ENCODE measurements at places on chromosomes 12 and 14.

GRCh38 chr14:51732494-51733112 lies 80.9 kb downstream of the FRMD6 start:
- no peak for DNase-seq

GRCh38 chr12:14906114-14906513 lies 20.5 kb upstream of the MGP start:
- DNase-seq, result no peak

DNA sequence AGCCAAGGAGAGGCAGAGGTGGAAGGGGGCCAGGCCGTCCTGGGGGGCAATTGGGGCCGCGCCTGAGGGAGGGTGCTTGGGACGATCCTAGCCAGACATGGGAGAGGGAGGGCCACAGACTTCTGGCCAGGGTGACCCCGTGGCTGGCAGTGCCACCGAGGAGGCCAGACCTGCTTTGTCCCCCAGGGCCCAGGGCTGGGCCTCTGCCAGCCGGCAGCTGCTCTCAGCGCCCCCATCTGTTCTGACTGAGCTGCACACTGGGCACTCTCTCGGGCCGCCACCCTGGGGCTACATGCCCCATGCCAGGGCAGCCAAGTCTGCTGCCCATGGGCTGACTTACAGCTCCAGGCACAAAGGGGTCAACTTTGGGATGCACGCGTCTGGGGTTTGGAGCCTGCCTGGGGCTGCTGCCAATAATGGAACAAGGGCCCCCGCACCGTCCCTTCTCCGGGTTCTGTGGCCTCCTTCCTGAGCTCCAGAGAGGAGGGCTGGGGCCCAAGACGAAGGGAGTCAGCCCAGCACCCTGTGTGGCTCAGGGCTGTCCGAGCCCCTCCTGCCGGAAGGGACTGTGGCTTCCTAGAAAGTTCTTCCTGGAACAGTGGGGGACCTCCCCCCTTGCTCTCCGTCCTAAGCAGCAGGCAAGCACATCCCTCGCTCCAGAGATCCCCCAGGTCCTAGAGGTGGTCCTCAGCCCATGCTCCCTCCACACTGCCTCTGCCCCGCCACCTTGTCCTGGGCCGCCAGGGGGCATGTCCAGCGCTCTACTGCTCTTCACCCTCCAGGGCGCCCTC lies 1.1 kb downstream of the ADSS1 start:
- DNase-seq, result peak; percentile 75

- no peak for DNase-seq
These were observed 47.8 kb upstream of the RERG start for GRCh38 chr12:15268927-15269552.

- DNase-seq, result no peak
These were observed 979 bp downstream of the LTBP2 start for GRCh38 chr14:74610866-74611649.

DNA sequence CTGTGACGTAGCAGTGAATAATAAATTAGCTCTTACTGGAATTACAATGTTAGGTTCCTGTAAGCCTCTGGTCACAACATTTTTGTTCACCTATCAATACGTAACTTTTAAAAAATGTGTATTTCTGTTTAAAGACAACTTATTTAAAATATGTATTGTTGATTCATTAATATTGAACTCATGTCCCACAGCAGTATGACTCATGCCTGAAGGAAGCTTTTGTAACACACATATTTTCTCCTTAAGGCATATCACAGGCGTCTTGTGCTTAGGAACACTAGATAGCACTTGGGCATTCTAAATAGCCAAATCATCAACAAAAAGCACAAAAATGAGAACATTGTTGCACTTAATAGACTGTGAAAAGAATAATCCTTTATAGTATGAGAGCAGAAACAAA lies 92.5 kb downstream of the GPHN start:
- DNase-seq, result no peak

DNA sequence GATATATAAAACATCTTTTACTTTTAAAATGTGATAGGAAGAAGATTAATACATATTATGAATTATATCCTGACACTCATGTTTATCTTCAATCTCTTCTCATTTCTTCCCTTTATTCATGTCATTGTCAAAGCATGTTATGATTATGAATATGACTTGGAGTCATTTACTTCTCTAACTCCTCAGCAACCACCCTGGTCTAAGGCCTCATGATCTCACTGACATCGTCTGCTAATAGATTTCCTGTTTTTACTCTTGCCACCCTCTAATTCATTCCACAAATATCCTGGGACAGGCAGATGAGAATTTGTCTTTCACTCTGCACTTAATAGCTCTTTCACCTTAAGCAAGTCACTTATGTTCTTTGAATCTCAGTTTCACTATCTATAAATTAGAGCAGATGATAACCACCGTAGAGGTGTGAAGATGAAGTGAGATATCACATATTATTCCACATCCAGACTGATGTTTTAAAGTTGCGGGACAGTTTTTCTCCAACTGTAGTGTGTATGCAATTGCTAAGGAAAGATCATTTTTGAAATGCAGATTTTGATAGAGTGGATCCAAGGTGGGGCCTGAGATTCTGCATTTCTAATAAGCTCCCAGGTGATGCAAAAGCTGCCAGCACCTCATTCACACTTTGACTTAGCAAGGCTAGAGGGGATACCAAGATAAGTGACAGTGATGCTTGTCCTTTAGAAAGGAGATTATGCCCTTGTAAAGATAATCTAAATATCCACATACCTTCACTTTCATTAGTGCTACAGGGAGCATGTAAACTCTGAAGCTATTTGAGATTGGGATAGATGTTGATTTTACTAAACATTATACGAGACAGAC lies 3.3 kb upstream of the IAPP start:
- no peak for DNase-seq

DNA sequence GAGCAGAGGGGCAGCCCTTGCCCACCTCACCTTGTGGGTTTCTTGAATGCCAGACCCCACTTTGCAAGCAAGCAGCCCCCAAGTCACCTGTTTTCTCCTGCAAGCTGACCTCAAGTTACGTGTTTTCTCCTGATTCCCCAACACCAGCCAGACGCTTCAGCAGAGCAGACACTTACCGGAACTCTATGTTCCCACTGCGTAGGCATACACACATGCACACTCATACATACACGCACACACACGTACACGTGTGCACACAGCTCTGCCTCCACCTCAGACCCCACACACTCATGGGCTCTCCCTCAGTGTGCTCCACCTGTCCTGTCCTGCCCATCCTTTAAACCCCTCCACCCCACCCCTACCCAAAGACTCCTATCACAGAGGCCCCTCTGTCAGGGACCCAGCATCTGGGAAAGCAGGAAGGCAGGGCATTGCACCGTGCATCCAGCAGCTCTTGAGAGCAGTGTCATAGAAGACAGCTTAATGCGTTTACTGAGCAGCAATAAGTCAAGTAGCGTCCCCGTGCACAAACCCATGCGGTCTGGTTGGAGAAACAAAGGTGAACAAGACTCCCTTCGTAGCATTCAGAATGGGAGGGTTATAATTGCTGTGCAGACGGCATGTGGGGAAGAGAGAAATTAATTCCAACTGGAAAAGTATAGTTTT lies 44.4 kb downstream of the TMEM63C start:
- no peak for DNase-seq

- no peak for DNase-seq
These were observed 37.5 kb upstream of the COL2A1 start for GRCh38 chr12:48041591-48042423.

DNA sequence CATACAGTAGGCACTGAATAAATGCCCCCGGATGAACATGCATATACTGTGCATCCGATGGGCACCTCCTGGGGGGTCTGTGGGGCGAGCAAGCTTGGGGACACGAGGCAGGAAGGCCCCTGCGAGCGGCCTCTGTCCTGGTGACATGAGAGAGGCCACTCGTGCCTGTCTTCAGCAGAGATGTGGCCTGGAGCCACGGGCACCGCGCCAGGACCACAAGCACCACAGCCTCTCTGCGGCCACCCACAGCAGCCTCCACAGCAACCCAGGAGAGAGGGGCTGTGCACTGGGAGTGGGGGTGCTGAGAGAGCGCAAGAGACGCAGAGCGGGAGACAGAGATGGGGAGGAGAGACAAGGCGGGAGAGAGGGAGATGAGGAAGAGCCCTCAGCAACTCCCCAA lies 118.5 kb downstream of the RFLNA start:
- peak; percentile 81 for DNase-seq

DNA sequence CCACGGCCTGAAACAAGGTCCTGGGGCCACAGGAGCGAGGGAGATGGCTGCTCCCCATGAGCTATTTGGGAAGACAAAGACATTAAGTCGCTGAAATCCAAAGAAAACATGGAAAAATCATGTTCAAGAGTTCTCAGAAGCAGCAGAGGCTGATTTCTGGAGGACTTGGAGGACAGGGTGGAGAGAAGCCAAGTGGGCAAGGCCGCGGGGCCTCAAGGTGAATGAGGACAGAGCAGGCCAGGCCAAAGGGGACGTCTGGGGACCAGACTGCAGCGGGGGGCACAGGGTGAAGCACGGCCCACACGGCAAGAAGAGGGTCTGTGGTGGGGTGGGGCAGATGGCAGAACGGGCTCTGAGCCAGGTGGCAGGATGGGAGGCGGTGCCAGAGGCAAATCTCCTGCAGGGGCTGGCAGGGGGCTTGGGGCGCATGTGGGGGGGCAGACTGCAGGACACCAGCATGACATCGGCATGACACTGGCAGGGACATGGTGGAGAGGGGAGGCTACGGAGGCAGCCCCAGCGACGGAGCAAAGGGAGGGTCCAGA lies 48.9 kb downstream of the RNF34 start:
- no peak for DNase-seq

DNA sequence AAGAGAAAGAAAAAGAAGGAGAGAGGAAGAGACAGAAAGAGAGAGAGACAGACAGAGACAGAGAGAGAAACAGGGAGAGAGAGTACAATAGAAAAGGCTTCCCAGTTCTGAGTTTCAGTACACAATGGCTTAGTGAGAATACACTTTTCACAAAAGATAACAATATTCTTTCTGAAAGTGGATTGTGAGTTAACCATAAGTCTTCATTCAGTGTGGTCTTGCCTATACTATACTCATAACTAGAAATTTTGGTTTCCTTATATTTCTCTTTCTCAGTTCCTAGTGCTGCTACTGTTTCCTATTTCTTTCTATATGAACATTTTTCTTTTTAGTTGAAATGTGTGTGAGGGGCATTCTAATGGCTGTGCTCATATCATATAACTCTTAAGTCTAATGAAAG lies 9.3 kb downstream of the CD163L1 start:
- DNase-seq, result no peak

- DNase-seq, result no peak
These were observed 21.6 kb downstream of the DAD1 start for GRCh38 chr14:22567437-22567836.

DNA sequence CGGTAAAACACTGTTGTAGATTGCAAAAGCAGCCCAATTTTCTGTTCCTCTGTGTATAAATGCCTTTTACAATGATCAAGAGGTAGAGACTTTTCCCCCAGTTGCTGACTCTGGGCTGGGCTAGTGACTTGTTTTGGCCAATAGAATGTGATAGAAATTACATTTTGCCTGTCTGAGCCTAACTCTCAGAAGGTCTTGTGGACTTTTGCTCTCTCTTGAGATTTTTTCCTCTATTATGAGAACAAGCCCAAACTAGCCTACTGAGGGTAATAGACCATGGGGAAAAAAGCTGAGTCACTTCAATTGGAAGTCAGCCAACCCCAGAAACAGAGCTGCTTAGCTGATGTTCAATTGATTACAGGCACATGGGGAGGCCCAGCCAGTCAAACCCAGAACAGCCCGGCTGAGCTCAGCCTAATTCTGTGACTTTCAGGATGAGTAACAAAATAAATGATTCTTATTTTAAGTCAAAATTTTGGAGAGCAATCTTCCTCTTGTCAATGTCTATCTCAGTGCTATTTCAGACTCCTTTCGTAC lies 61.4 kb downstream of the MYF5 start:
- peak; percentile 63 for DNase-seq

GRCh38 chr12:126493366-126494108 lies 1428.3 kb downstream of the AACS start:
- DNase-seq, result no peak

DNA sequence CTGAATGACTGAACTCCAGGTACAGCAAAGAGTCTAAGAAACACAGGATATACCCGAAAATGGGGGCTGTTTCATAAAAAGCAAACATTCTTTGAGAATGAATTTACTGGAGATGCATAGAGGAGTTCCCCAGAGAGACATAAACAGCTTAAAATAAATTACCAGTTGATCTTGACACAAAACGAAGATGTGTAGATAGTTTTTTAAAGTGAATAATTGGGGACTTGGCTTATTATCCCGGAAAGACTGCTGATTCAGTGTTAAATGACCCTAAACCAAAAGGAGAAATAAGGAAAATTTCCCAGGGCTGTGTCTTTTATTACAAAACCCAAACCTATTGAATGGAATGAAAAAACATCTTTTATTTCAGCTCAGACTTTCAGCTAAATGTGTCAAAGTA lies 1052.8 kb upstream of the TMEM132C start:
- DNase-seq, result no peak

DNA sequence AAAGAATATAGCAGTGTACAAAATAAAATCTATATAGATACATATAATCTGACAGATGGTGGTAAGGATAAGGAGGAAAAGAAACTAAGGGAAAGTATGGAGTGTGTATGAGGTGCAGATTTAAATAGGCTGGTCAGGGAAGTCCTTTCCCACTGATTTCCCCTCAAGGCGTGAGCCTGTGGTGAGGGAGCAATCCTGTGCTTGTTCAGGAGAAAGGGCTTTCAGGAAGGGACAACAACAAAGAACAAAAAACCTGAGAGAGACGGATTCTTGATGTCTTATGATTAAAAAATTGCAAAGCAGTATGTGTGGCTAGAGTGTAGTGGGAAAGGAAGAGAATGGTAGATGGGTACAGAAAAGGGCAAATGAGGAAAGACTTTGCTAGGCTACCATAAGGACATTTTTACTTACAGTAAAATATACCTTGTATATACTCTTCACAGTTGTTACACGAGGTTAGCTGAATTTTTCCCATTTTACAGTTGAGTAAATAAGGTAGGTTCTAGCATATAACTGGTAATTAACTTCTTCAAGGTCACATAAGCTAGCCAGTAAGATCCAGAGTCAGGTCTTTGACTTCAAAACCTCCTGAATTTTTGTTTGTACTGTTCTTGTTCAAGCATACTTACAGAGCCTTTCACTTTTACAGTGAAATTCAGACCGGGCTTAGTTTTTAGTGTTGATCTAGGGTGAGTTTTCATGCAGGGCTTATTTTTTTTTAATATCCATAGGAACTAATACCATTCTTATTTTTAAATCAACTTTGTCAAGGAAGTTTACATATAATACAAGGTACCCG lies 15.6 kb downstream of the CNOT2 start:
- no peak for DNase-seq

DNA sequence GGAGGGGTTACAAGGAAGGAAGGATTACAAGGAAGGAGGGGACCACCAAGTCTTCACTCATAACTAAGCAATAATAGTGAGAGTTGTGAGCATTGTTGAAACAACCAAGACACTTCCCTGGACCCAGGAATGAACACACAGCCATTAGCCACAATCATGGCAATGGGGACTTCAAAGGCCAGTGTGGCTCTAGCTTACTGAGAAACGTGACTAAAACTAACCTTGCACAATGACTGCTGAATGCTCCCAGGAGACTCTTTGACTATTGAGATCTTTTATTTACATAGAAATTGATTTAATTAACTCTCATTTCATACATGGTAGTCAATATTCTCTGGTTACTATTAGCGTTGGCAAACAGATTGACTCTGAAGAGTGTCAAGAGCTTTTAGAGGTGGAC lies 263.0 kb upstream of the SOX5 start:
- DNase-seq, result no peak

GRCh38 chr12:5480218-5480937 lies 48.5 kb downstream of the NTF3 start:
- no peak for DNase-seq

- DNase-seq, result no peak
These were observed 30.3 kb downstream of the DICER1 start for GRCh38 chr14:95126906-95127530.

- no peak for DNase-seq
These were observed 3.3 kb upstream of the KRT18 start for GRCh38 chr12:52945389-52946232.
